Activated CD8-positive, alpha-beta memory T cell treated with anti-CD3 and anti-CD28 coated beads for 48 hours (primary cell): ENCODE measurements at places on chromosomes 7 and 10.

DNA sequence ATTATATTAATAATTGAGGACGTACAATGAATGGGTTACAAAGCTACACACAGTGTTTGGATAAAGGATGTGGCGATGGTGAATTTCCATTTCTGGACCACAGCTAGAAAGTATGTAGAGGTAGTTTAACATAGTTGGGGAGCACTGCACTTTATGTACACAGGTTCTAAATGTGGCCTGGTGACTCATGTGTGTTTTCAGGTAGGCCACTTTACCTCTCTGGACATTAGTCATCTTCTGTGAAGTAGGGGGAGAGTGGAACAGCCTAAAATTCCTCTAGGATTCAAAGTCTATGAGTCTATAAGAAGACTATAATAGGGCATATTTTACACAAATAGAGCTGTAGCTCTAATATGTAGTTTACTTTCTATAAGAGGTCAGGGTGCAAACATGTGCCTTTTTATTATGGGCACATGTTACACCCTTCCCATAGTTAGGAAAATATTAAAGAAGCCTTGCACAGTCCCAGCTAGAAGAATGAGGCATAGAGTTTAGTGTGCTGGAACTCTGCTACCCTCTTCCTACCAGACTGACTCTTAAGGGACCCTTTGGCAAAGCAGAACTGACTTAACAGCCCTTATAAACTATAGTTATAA is 594.9 kb downstream of the LRMDA start:
- DNase-seq, result no peak

DNA sequence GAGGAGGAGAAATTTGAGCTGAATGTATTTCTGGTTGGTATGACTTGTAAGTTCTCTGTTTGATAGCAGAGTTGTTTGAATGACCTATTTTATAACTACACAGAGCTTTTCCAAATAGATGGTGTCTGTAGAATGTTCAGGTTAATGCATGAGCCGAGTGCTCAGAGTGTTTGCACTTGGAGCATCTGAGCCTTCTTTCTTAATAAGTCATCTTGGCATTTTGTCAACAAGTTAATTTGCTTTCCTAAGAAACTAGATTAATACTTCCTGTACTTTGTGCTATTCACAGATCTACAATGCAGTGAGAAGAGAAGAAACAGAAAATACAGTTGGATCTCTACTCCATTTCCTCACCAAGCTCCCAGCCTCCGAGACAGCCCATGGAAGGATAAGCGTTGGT is 138.2 kb downstream of the PLCE1 start:
- DNase-seq, result no peak

DNA sequence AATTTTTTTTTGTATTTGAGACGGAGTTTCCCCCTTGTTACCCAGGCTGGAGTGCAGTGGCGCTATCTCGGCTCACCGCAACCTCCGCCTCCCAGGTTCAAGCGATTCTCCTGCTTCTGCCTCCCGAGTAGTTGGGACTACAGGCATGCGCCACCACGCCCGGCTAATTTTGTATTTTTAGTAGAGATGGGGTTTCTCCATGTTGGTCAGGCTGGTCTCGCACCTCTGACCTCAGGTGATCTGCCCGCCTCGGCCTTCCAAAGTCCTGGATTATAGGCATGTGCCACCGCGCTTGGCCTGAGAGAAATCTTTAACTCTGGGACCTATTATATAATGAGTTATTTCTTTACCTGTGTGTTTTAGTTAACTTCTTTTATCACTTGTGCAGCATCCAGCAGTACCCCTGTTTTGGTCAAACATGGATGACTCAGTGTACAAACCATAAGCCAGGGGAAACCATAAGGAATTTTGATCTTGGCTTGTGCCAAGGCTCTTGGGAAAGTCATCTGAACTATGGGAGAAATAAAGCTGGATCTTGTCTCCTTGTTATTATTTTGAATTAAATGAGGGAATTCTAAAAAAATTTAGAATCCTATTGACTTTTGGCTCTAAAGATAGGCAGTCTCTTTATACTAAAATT is 23.6 kb upstream of the ZRANB1 start:
- no peak for DNase-seq

DNA sequence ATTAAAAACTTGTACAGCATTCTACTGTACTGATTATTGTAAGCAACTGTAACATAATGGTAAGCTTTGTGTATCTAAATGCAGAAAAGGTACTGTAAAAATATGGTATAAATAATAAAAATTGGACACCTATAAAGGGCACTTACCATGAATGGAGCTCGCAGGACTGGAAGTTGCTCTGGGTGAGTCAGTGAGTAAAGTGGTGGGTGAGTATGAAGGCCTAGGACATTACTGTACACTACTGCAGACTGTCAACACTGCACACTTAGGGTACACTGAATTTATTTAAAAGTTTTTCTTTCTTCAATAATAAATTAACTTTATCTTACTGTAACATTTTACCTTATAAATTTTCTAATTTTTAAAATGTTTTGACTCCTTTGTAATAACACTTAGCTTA is 118.6 kb upstream of the ASAH2 start:
- no peak for DNase-seq

GRCh38 chr7:51867117-51867516 is 550.5 kb upstream of the COBL start:
- DNase-seq, result no peak
